SK-N-SH treated with all-trans-retinoic acid at 6 μM for 48 hours (cell line): ENCODE measurements at places on chromosomes 6 and 20.
A peak's percentile ranks its signal among the peaks of the same experiment; 100 is the strongest.

GRCh38 chr6:95515975-95516374 lies 61.4 kb upstream of the MANEA start:
- ATAC-seq = no peak

- ATAC-seq = no peak
Observed at GRCh38 chr20:60040471-60041162, 82.4 kb downstream of the CDH26 start.

DNA sequence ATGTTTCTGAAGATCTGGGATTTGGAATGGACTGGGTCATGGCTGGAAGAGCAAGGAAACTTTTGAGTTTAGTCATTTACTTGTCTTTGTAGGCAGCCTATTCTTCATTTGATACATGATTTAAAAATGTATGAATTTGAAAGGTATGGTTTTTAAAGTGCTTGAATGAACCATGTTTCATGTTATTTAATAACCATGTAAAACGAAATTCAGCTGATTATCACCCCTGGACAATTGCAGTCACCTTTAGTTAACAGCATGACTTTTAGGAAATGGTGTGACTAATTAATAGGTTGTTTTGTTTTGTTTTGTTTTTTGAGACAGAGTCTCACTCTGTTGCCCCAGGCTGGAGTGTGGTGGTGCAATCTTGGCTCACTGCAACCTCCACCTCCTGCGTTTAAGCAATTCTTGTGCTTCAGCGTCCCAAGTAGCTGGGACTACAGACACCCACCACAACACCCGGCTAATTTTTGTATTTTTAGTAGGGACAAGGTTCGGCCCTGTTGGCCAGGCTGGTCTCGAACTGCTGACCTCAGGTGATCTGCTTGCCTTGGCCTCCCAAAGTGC lies 2.1 kb downstream of the STX11 start:
- no peak for ATAC-seq

DNA sequence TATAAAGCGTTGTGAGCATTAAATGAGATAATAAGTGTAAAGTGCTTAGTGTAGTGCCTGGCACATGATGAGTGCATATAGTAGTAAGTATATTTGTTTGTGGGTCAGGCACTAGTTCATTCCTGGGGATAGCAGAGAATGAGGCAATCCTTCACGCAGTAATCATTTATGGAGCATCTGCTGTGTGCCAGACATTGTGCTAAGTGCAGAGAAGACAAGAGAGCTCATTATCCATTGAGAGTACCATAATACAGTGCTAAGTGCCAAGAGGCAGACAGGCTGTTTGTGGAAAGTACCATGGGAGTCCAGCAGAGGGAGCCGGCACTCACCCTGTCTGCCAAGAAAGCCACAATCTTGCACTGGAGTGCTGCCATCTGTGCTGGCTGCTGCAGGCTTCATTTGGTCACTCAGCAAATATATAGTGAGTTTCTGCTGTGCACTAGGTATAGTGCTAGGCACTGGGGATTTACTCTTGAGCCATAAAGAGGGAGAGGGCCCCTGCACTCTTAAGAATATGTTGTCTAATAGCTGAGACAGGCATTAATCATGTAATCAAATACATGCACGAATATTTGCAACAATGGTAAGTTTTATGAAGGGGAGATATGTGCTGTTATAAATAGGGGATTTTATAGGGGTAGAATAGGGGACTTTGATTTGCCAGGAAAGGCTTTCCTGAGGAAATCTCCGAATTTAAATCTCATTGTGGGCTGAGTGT lies 12.9 kb upstream of the MROH8 start:
- peak; percentile 93 for ATAC-seq

DNA sequence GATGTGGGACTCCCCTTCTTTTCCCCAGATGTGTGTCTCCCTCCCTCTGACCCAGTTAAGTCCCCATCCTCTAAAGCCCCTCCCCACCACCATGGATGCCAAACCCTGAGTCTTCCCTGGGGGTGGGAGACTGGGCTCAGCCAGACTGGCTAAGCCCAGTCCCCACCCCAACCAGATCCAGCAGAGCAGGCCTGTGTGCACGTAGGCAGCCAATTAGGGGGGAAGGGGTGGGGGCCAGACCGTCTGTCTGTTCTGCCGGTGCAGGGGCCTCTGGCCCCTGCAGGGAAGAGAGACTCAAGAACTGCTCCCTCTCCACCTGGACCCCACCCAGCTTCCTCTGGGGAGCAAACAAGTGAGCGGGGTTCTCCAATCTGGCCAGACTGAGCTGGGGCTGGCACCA lies 605 bp downstream of the COX4I2 start:
- no peak for ATAC-seq
